Right renal pelvis (tissue), 4 donors: ENCODE measurements at places on chromosomes 7 and 10. TPM values are rescaled to one million over a fixed set of nuclear protein-coding genes. Genes with fewer than 3 reads are reported as not detected.

- DNase-seq, result no peak
Measured at GRCh38 chr10:43644252-43644651, 4.4 kb downstream of the ZNF32 start.

DNA sequence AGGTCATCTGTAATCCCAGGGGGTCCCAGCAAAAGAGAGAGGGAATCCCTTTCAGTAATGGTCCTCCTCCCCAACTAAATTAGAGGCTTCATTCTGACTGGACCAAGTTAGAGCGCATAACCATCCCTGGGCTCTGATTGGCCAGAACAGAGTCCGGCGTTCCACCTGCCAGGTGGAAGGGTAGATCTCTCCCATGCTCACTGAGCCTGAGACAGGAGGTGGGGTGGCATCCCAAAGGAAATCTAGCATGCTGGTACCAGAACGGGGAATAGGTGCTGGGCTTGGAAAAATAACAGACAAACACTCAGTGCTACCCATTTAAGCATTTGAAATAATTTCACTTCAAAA, 21.0 kb upstream of the TSPAN33 start:
- no peak for DNase-seq

GRCh38 chr10:18723801-18724200, 64.6 kb downstream of the ARL5B start:
- DNase-seq, result no peak

SPDYE16 gene
- 1.9 TPM for polyA plus RNA-seq

DNA sequence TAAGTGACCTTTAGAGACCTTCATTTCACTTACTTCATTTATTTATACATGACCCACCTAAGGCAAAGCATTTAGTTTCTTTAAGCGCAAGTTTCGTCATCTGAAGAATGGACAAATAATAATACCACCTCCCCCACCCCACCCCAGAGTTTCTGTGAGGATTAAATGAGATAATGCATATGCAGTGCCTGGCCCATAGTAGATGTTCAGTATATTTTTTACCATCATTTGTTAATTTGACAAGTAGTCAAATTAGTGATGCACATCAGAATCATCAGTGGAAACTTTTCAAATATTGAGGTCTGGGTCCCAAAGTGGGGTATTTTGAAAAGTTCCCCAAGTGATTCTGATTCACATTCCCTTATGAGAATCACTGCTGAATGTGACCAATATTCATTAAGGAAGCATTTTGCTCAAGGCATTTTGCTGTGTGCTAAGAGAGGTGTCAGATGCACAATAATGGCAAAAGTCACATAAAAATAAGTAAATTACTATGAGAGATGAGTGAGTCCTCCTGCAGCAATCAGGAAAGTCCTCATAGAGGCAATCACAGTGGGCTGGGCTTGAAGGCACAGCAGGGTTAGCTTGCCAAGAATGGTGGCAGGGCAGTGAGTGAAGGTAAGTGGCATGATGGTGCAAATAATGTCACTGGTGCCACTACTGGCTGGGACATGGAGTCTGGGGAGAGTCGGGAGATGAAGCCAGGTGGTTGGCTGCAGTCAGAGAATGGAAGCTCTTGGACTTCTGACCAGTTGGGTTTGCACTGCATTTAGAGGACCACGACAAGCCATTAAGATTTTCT, 244.1 kb downstream of the PTEN start:
- no peak for DNase-seq

DNA sequence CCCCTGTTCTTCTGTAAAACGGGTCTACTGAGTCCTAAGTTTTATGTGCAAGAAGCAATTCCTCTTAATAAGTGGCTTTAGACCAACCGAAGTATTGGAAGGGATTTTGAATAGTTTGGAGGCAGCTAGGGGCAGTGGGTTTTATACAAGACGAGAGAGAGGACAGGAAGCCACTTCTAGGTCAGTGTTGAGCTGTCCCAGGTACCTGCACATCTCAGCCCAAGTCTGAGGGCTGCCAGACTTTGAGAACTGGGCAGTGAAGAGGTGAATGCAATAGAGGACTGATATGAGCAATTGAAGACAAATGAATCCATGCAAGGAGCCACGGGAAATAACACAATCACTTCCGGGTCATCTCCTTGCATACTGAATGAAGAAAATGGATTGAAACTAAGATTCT, 273.5 kb downstream of the KLF6 start:
- no peak for DNase-seq

DNA sequence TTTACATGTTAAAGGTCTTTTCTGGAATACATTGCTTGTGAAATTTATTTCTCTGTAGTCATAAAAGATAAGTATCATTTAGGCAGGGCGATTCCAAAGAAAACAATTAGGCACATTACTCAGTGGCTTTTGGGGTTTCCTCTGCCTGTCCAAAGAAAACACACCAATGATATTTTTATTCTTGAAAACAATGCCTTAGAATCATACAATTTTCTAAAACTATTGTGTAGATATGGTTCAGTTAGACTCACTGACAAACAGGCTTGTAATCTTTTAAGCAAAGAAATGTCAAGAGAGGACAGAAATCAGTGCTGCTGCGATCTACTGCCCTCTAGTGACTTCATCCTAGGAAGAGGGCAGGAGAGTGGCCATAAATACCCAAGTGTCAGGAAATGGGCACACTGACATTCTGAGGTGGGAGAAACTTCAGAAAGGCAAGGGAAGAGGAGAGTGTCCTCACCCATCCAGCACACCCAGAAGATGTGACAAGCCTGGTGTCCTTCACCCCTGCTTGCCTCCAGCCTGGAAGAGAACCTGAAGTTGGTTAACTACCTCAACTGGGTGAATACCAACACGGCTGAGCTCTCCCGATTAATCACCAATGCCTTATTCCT, 120.5 kb downstream of the GALNT11 start:
- no peak for DNase-seq
